ENCODE measurements at places on chromosomes 6 and 20.

DNA sequence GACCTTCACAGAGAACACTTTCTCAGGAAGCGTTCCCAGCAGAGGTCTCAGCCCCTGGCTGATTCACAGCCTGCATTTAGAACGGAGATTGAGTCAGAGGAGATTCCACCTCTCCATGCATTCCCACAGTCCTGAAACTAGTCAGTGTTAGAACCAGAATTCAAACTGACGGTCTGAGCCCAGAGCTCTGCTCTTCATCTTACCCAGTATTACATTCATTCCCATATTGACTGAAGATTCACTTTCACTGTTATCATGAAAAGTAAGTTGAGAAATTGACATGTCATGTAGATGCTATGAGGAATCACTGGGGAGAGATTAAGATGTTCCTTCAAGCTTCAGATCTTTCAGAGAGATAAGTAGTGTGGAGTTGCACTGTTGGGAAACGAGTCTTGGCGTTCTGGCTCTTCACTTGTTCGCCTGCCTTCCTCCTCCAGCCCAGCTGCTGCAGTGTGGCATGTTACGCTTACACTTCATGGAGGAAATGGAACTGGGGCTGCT, 28.3 kb downstream of the MAS1 start:
- no peaks in the 10 kb centered on the region for H3K4me1 ChIP-seq
- H3K4me3 ChIP-seq = no peak overlapping the region
- H3K27me3 ChIP-seq = no peaks in the 10 kb centered on the region
- H3K27ac ChIP-seq = no peak overlapping the region
- no peak for DNase-seq

DNA sequence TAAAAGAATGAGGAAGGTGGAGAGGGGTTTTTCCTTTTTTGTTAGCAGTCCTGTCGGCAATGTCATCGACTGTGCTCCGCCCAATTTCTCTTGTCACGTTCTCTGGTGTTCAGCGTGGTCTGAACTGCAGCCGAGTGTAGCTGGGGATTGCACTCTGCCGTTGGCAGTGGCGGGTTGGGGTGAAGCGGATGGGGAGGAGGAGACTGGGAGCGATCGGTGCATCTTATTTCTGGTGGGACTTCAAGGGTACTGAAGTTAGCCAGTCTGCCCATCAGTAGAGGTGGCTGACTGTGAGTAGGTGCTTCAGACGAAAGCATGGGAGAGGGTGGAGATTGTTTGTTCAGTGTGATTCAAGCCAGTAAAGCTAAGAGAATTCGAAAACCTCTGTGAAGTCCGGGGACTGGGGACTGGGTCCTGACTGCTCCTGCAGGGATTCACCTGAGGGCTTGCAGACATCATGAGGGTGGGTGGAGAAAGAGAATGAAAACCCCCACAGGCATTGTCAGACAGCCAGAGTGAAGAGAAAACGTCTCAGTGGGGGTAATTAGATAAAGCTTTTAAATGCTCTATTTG, 5.1 kb downstream of the RREB1 start:
- peaks cover 93% of the 10 kb centered on the region for H3K4me1 ChIP-seq
- peak overlapping the region; percentile 38 for H3K4me3 ChIP-seq
- no peaks in the 10 kb centered on the region for H3K27me3 ChIP-seq
- no peak for DNase-seq
- H3K27ac ChIP-seq = peak overlapping the region; percentile 97

DNA sequence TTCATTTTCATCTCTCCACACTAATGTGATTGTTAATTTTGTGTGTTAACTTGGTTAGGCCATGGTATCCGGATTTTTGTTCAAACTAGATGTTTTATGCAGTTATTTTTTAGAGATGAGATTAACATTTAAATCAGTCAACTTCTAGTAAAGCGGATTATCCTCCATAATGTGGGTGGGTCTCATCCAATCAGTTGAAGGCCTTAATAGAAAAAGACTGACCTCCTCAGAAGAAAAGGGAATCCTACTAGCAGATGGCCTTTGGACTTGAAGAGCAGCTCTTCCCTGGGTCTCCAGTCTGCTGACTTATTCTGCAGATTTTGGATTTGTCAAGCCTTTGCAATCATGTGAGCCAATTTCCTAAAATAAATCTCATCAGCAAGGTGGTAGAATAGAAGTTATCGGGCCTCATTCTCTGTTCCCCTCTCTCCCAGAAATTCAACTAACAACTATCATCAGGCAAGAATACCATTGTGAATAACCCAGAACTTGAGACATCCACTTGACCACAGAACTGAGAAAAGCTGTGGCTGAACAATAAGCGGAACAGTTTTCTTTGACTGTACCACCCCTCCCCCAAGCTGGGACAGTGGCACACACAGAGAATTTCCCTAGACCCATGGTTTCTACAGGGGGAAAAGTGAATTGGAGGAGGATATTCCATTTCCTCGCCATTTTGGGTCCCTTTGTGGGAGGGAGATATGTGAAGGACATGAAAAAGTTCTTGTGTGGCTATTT, 323.0 kb downstream of the UTRN start:
- H3K27ac ChIP-seq = no peak overlapping the region
- peaks cover 9% of the 10 kb centered on the region for H3K4me1 ChIP-seq
- H3K27me3 ChIP-seq = no peaks in the 10 kb centered on the region
- DNase-seq = no peak
- H3K4me3 ChIP-seq = no peak overlapping the region

DNA sequence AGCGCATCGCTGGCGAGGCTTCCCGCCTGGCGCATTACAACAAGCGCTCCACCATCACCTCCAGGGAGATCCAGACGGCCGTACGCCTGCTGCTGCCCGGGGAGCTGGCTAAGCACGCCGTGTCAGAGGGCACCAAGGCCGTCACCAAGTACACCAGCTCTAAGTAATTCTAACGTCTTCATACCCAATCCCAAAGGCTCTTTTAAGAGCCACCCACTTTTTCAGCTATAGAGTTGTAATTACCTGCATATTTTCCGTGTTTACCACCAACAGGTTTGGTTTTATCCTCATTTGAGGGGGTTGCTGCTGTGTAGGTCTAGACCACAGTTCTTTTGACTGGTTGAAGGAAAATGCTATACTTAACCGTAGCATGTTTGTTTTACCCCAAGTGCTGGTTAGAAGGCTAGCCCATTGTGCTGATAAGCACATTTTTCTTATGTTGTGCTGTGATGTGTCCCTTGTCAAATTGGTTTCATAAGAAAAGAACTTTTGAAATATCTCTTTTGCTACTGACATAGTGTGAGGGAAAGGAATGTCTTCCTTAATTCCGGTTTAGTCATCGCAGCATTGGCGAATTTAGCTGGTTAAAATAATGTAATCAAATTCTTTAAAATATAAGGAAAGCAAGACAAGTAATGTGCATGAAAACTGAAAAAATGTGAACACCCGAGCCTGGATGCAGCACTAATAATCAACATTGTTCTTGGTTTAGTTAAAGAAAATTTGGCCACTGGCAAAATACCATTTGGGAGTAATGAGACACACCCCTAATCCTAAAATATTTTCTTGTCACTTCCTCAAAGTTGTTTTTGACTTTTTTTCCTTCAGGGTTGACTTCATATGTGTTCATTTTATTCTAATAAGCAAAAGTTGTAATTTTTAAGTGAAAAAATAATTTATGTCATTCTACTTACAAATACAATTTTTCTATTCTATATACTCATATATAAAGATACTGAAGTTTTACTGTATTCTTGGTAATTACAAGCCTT, 112.8 kb downstream of the HFE start:
- peaks cover 53% of the 10 kb centered on the region for H3K4me1 ChIP-seq
- no peaks in the 10 kb centered on the region for H3K36me3 ChIP-seq
- peaks cover 29% of the 10 kb centered on the region for H3K27me3 ChIP-seq
- H3K4me3 ChIP-seq = peak overlapping the region; percentile 77
- DNase-seq = no peak
- peak overlapping the region; percentile 94 for H3K27ac ChIP-seq

- peak overlapping the region; percentile 35 for H3K4me3 ChIP-seq
- DNase-seq = no peak
- H3K4me1 ChIP-seq = peaks cover 57% of the 10 kb centered on the region
- no peaks in the 10 kb centered on the region for H3K27me3 ChIP-seq
- H3K27ac ChIP-seq = peak overlapping the region; percentile 64
Observed at GRCh38 chr6:105489216-105489530, 86.3 kb upstream of the PREP start.

DNA sequence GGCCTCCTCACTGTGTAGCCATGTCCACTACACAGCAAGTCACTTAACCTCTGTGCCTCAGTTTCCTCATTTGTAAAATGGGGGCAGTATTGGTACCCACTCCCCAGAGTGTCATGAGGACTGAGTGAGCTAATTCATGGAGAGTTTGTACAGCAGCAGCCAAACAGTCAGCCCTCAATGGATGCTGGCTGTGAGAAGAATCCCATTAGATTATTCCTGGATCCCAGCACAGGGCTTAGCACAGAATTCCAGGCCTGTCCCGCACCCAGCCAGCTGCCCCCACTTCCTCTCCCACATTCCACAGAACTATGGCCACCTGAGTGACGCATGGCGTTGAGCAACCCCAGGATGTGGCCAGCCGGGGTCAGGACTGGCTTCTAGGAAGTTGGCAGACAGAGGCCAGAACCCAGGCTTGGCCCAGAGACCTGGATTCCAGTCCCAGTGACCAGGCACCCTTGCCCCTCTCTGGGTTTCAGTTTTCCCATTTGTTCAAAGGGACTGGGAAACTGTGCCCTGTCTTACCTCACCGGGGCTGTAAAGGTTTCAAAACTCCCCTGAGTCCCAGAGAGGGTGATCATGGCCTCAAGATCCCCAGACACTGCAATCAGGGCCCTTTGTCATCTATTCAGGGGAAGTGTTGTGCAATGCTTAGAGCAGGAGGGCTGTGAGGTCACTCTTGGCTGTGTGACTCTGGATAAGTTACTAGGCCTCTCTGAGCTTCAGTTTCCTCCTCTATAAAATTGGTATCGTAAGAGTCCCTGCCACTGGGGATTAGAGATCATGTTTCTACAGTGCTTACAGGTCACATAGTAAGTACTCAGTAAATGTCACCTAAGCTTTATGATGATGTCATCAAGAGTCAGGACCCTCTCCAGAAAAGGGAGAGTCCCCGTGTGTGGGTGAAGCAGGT, 3.0 kb upstream of the TGM2 start:
- H3K27ac ChIP-seq = peak overlapping the region; percentile 66
- peaks cover 48% of the 10 kb centered on the region for H3K4me1 ChIP-seq
- H3K36me3 ChIP-seq = no peaks in the 10 kb centered on the region
- no peak overlapping the region for H3K4me3 ChIP-seq

GRCh38 chr20:55094353-55094861, 619.0 kb downstream of the DOK5 start:
- H3K4me3 ChIP-seq = no peak overlapping the region
- no peaks in the 10 kb centered on the region for H3K27me3 ChIP-seq
- H3K36me3 ChIP-seq = no peaks in the 10 kb centered on the region
- DNase-seq = no peak
- peaks cover 13% of the 10 kb centered on the region for H3K4me1 ChIP-seq
- H3K27ac ChIP-seq = no peak overlapping the region

DNA sequence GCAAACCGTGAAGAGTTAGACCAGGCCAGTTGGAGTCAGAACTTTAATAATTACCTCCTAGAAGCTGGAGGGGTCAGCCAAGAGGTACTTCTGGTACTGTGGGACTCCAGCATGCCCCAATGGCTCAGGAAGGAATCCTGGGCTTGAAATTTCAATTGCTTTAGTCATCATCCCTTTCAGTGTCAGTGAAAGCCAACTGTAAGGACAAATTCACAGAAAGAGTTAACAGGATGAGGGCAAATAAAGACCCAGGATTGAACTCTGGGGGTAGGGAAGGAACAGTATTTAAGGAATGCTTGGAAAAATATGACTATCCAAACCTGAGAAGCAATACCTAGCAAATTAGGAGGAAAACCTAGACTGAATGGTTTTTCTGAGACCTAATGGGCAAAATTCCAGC, 735.1 kb upstream of the MARCKS start:
- H3K4me3 ChIP-seq = no peak overlapping the region
- H3K4me1 ChIP-seq = peaks cover 12% of the 10 kb centered on the region
- no peak for DNase-seq
- no peaks in the 10 kb centered on the region for H3K27me3 ChIP-seq
- no peaks in the 10 kb centered on the region for H3K36me3 ChIP-seq

DNA sequence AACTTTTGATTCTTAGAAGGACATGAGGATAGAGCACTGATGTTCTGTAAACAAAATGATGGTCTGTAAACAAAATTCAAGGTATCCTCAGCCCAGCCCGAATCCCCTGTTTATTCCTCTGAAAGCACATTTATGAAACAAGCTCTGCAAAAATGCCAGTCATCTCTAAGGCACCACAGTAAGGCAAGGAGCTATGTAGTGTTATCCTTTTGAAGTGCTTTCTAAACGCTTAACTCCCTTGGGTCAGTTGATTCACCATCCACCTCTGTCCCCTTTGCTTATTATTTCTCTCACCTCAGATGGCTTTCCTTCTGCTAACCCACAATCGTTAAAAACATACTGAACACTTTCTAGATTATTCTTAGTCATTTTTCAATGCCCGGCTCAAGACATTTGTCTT, 93.8 kb downstream of the ATXN1 start:
- DNase-seq = no peak
- H3K4me3 ChIP-seq = no peak overlapping the region
- H3K27ac ChIP-seq = no peak overlapping the region
- peaks cover 62% of the 10 kb centered on the region for H3K4me1 ChIP-seq
- no peaks in the 10 kb centered on the region for H3K36me3 ChIP-seq

DNA sequence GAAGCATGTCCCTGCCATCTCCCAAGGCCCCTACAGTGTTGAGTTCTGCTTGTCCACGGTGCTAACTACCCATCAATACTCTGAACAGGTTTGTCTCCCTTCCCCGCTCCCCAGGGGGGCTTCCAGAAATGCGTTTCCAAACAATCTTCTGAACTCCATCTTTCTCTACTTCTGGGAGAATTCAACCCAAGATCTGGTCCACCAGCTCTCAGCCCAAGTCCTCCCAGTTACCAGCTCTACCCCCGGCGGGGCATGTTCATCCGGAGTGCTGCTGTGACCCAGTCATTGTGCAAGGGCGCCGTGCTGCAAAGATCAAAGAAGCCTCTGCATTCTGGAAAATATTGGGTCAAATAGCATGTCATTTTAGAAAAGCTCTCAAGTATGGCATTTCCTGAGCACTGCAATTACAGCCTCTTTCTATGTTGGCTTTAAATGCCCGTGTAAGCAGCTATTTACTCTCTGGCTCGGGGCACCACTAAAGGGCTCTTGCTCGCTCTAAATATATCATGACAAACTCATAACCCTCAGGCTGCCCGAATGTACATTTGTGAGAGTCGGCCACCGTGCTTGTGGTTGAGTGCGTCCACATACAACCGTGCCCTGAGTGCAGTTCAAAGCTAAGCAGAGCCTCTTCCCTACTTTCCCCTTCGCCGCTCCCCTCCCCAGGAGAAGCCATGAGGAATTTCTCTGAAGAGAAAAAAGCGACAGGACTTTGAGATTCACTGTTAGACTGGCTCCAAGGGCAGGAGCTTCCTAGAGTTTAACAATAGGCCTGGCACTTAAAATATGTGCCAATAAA, 71.6 kb downstream of the BANF2 start:
- H3K27me3 ChIP-seq = no peaks in the 10 kb centered on the region
- no peak overlapping the region for H3K27ac ChIP-seq
- no peaks in the 10 kb centered on the region for H3K36me3 ChIP-seq
- DNase-seq = no peak
- no peak overlapping the region for H3K4me3 ChIP-seq

GRCh38 chr6:53189554-53189953, 40.9 kb upstream of the GCM1 start:
- H3K4me1 ChIP-seq = peaks cover 9% of the 10 kb centered on the region
- H3K27me3 ChIP-seq = peaks cover 5% of the 10 kb centered on the region
- no peaks in the 10 kb centered on the region for H3K36me3 ChIP-seq
- no peak overlapping the region for H3K27ac ChIP-seq

- no peak for DNase-seq
- no peaks in the 10 kb centered on the region for H3K4me1 ChIP-seq
- no peaks in the 10 kb centered on the region for H3K36me3 ChIP-seq
- peaks cover 6% of the 10 kb centered on the region for H3K27me3 ChIP-seq
Observed at GRCh38 chr6:55869674-55870073, 5.7 kb downstream of the BMP5 start.
